HuH-7.5 (cell line): ENCODE measurements at places on chromosomes 3 and 15.

DNA sequence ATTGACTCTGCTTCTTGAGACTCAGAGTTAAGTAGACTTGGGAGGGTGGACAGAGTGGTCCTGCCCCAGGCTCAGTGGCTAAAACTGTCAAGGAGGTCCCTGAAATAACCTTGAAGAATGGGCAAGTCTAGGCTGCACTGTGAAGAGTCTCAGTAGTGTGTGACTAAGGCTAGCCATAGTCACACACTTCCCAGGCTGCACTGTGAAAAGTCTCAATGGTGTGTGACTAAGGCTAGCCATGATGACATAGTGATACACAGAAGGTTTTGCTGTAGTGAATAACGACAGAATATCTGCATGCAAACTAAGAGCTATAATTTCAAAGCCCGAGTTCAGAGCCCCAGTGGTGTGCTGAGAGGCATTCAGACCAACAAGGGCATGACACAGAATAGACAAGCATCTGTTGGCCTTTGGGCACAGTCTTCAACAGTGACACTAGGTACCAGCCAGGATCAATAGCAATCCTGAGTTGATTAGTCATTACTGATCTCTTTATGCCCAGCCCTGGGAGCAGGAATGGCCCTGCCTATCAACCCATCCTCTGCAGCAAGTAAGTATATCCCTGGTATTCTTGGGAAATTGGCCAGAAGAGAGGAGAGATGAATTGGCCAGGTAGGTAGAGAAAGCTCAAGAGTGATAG, 72.4 kb upstream of the BBX start:
- DNase-seq = no peak

DNA sequence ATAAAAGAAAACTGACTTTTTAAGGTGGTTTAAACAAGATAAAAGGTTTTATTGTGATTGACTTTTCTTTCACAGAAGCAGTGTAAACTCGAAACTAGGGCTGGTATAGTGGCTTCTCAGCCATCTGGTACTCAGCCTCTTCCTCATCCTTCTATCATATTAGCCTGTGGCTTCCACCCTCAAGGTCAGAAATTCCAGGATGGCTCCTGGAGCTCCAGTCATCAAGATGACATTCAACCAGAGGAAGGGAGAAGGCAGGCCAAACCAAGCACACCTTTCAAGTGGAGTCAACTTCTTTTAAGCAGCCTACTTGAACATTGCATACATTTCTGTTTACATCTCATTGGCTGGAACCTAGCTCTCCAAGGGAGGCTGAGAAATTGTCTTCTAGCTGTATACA, 1.3 kb upstream of the MESD start:
- no peak for DNase-seq

- no peak for DNase-seq
Observed at GRCh38 chr3:160953686-160954085, 151.5 kb downstream of the B3GALNT1 start.

- DNase-seq = no peak
Observed at GRCh38 chr3:127608362-127608718, 10.1 kb downstream of the MCM2 start.

DNA sequence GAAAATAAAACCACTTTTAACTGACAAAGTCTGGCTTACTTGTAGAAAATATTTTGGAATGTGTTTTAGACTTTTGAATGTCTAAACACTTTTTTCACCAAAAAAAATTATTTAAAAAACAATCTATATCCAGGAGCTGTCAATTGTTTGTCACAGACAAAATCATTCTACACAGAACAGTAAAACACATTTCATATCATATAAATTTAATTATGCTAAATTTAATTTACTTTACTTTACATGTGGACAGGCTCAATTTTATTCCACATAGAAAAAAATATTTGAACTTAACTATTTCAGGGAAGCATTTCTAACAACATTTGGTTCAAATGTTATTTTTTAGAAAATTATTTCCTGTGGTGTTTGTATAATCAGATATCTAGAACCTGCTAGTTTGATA, 1417.0 kb downstream of the ZPLD1 start:
- no peak for DNase-seq

GRCh38 chr3:180624714-180625113, 22.8 kb downstream of the TTC14 start:
- no peak for DNase-seq

DNA sequence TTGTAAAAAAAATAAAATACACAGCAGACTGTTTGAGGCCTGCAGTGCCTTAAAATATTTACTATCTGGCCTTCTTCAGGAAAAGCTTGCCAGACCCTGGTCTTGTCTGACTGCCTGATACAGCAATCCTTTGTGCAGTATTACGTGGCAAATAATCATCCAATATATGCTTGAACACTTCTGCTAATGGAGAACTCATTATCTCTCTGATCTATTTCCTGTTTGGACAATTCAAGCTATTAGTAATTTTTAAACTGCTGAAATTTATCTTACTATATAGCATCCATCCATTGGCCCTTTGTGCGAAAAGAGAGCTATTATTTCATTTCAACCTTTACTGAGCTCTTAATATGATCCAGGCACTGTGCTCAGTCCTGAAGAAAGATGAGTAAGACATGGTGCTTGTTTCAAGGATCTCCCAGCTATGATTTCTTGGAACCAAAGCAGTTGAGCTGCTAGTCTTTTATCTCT, 15.9 kb downstream of the ATG7 start:
- DNase-seq = no peak
